ENCODE measurements at places on chromosomes 4 and X.

DNA sequence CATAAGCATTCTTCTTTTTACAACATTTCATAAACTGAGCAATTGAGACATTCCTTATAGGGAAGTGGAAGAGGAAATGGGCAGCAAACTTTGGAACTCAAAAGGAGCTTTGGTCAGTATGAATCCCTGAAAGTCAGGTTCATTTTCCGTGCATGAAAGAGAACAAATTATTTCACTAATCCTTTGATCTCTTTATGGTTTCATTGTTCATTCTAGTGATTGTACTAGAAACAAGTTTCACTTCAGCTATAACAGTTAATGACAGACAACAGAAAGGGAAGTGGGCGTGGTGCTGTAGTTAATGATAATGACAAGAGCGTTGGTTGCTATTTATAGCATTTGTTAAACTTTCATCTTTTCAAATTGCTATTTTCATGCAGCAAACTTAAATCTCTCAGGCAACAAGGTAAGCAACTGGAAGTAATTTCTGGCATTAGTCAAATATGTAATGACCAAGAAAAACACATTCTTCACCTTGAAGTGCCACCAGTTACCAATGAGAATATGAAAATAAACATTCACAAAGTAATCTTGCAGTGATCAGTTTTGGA, 98.4 kb downstream of the AREG start:
- DNase-seq = no peak

GRCh38 chr4:99879458-99879857, 14.8 kb downstream of the LAMTOR3 start:
- DNase-seq = no peak

GRCh38 chr4:116953947-116954346, 131.4 kb downstream of the TRAM1L1 start:
- DNase-seq = no peak

DNA sequence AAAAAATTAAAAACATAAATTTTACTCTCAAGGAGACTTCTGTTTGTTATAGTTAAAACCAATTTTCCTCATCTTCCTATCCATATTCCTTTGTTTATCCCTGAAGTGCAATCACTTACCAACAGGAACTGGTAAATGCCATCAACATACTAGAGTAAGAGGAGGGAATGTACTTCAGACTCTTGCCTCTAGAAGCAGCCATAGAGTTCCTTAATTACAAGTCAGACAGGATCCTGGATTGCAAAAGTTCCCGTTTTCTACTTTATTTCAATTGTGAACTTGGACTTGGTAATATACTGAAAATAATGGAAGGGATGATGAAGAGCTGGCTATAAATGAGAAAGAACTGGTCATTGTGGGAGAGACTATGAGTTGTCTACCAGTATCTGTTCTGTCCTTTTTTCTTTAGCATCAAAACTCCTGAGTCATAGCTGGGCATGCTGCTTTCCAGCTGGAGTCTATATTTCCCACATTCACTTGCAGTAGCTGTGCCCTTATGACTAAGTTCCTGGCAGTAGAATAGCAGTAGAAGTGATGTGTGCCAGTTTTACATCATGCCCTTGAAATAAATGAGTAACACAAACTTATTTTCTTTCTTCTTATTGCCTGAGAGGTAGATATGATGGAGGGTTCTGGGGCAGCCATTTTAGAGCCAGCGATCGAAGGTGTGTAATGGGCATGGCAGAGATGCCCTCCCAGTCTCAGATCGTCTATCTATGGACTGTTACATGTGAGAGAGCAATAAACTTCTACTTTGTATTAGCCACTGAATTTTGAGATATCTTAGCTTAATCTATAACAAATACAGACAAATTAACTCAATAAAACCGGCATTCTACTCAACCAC, 26.8 kb upstream of the SPARCL1 start:
- no peak for DNase-seq

DNA sequence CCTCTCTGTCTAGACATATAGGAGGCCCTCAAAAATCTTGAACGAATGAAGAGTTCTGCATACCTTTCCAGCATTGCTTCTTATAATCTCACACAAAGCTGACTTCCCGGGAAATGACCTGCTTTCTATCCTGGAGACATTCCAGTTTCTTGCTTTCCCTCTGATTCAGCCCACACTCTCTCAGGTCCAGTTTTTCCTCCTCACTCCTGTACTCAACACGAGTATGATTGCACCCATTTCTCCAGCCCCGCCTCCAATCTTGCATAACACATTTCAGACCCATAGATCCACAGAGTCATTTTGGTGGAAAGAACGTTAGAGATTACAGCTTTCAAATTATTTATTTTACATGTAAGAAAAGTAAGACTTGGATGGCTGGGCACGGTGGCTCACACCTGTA, 127.5 kb upstream of the TLR3 start:
- DNase-seq = no peak

GRCh38 chrX:69793260-69793935, 177.5 kb downstream of the EDA start:
- no peak for DNase-seq

GRCh38 chr4:59339631-59340030, 1860.5 kb upstream of the ADGRL3 start:
- DNase-seq = no peak

Measured in effector memory CD8-positive, alpha-beta T cell (primary cell).